HAP-1 (cell line): ENCODE measurements at places on chromosomes 7 and 10.
A peak's percentile ranks its signal among the peaks of the same experiment; 100 is the strongest.

GRCh38 chr7:34425194-34425593 lies 232.8 kb upstream of the NPSR1 start:
- no peak for DNase-seq

- DNase-seq = no peak
These were observed 147.1 kb upstream of the ASAH2 start for GRCh38 chr10:50398381-50398780.

GRCh38 chr7:126378642-126379041 lies 874.1 kb downstream of the GRM8 start:
- DNase-seq = no peak

DNA sequence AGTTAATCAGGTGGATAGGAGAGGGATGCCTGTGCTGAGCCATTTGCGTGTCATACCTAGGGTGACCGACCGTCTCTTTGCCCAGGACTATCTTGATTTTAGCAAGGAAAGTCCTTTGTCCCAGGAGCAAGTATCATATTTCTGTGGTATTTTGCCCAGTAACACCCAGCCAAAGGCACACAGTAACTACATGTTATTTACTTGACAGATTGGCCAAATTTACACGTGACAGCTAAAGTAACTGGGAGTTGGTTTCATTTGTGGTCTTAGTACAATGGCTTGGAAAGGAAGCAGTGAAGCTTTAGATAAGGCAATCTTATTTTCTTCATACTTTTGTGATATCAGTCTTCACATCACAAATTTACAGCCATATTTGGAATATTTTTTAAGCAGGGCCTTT lies 142.1 kb downstream of the JCAD start:
- DNase-seq = no peak

DNA sequence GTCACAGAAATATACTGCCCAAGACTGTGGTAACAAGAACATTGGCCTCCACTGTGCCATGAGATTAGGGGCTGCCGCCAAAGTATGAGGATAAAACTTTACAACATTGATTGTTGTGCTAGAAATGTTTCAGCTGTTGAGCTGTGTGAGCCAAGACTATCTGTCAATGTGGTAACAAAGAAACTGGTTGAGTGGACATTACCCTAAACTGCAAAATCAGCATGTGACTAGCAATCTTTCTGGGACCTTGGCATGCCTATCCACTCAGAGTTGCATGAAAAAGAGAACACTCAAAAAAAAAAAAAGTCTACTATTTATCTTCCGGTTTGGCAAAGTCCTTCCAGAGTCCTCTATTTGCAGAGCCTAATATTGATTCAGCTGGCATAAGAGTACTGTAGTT lies 605.6 kb upstream of the CNTNAP2 start:
- no peak for DNase-seq

- peak; percentile 28 for DNase-seq
These were observed 148.6 kb downstream of the IMMP2L start for GRCh38 chr7:111413739-111414138.

DNA sequence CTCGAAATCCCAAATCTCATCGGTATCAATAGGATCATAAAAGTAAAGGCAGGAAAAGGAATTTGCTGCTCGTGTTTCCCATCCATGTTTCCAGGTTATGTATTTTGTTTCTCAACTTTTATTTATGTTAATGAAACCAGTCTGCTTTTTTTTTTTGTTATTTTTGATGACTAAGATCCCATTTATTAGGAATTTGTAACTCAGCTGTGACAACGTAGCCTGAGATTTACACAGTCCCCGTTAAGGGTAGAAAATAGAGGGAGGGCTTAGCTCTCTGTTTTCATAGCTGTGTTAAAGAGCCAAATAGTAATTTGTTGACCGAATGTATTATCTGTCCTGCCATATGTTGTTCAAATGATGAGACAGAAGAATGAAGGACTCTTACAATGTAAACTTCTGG lies 164.0 kb downstream of the MGMT start:
- DNase-seq = no peak

DNA sequence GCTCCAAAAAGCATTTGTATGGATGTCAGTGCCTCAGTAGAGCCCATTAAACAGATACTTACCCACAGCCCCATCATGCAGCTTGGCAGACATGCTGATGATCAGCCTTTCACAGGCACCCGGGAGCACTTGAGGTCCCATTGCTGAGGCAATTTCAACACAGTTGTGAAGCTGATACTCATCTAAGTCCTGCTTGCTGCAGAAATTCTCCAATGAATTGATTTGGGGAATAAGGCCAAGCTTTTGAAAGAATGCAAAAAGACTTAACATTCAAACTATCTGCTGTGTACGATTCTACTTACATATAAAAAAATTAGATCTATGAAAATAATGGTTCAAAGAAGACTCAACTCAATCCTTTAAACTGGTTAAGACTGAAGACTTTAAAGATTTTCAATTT lies 60.5 kb downstream of the LAMB4 start:
- DNase-seq = no peak

- no peak for DNase-seq
These were observed 97.1 kb downstream of the AGMO start for GRCh38 chr7:15464667-15465121.

DNA sequence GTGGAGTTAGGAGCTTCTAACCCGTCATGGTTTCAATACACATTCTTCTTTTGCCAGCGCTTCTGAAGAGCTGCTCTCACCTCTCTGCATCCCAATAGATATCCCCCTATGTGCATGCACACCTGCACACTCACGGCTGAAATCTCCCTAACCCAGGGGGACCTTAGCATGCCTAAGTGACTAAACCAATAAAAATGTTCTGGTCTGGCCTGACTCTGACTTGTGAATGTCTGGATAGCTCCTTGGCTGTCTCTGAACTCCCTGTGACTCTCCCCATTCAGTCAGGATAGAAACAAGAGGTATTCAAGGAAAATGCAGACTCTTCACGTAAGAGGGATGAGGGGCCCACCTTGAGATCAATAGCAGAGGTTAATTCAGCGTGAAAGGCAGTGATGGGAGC lies 22.4 kb downstream of the PRSS2 start:
- DNase-seq = no peak

GRCh38 chr7:99644431-99644830 lies 27.7 kb downstream of the ZSCAN25 start:
- DNase-seq = no peak

- no peak for DNase-seq
These were observed 489.2 kb upstream of the ZMIZ1 start for GRCh38 chr10:78579576-78579975.

DNA sequence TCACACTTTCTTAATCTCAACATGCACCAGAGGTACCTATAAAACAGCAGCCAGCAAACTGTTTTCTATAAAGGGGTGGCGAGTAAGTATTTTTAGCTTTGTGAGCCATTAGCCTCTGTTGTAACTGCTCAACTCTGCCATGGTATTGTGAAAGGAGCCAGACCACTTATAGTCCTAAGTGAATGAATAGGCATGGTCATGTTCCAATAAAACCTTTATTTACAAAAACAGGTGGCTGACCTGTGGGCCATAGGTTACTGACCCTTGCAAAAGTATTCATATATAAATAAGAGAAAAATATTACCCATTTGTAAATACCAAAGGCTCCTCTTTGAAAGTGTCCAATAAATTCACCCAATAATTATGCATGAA lies 50.3 kb downstream of the ICA1 start:
- DNase-seq = no peak

- no peak for DNase-seq
These were observed 566.0 kb downstream of the SUGCT start for GRCh38 chr7:40700653-40701421.

- DNase-seq = no peak
These were observed 48.0 kb upstream of the DAGLB start for GRCh38 chr7:6495597-6496262.

DNA sequence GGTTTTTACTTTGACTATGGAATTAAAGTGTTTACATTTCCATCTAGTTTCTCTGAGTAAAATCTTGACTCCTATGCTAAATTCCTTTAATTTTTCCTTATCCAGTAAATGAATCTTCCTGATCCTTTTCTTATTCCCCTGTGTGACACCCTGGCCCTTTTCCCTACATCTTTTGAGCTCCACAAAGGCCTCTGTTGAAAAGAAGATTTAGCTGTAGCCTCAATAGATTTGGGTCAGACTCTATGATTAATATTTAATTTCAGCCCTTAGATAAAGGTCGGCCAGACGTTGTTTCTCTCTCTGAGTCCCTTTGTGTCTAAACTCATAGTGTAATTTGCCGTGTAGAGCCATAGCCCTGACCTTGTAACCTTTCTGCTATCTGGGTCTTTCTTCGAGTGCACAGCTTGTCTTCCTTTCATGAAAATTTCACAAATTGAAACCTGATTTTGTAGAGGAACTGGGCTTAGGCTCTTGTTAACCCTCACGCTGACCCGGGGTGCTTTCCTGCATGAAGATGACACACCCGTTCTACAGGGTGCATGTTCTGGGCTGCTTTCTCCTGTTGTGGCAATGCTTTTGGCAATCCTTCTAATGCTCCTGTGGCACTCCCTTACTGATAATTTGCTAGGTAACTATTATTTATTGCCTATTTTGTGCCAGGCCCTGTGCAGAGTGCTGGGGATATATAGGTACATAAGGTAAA lies 21.2 kb downstream of the LSMEM1 start:
- no peak for DNase-seq

- no peak for DNase-seq
These were observed 64.0 kb downstream of the PRR15 start for GRCh38 chr7:29627631-29628030.

- no peak for DNase-seq
These were observed 101.6 kb downstream of the OTUD1 start for GRCh38 chr10:23540401-23541030.

- DNase-seq = no peak
These were observed 114.4 kb upstream of the GLI3 start for GRCh38 chr7:42351316-42351935.

- no peak for DNase-seq
These were observed 30.4 kb downstream of the LRRC4 start for GRCh38 chr7:128000854-128001265.

- no peak for DNase-seq
These were observed 20.3 kb downstream of the BMS1 start for GRCh38 chr10:42802876-42803275.

DNA sequence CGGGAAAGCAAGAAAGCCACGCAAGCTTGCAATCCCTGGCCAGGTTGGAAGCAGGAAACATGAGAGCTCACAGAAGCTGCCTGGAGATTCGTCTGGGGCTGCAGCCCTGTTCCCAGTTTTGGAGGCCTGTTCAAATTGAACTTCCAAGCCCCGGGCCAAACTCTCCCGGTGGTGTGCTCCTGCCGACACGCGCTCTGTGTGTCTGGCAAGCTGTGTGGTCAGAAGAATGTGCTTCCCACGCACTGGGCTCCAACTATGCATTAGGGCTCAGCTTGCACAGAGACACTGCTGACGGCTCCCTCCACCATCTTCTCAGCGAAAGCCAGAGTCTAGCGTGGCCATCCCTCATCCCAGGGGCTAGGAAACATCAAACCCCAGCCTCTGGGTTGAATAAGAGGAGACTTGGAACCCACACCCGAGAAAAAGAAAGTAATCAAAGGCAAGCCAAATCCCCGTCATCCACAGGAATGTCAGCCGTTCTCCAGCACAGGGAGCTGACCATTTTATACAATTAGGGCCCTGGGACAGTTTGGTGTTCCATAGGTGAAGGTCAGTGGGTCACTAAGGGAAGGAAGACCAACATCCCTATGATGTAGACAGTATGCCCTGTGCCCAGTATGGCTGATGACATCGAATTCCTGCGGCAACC lies 107.2 kb downstream of the FGFR2 start:
- no peak for DNase-seq

- DNase-seq = peak; percentile 91
These were observed 104.1 kb downstream of the EVX1 start for GRCh38 chr7:27346531-27347275.

- no peak for DNase-seq
These were observed 110.3 kb downstream of the LRRC4 start for GRCh38 chr7:127920787-127921438.

DNA sequence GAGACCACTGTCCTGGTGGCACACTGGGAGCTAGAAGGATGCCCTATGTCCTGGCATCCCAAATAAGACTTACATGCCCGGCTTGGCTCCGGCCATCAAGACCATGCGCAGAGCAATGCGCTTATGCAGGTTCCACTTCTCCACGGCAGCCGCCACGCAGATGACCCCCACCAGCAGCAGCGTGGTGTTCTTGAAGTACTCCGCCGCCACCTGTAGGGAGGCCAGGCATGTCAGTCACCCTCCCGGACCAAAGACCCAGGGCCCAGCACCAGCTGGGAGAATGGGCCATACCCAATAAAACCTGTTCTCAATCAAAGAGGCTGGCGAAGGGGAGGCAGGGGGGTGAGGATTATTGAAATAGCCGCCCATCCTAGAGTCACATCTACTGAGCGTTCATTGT lies 19.9 kb downstream of the SLC13A4 start:
- DNase-seq = no peak

- no peak for DNase-seq
These were observed 25.9 kb downstream of the ST8SIA6 start for GRCh38 chr10:17428351-17429097.

DNA sequence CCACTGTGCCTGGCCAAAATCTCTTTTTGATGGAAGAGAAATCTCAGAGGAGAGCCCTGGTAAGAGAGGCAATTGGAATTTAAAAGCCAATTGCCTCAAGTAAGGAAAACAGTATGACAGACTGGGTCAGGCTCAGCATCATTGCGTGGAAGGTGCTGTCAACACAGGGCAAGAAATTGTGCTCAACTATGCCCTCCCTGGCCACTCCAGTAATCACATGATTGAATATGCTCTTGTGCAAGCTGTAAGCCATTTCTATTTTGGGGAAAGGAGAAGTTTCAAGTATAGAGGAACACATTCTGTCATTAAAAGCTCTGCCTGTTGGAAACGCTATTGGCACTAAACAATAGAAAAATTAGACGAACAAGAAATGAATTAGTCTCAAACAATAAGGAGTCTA lies 1127.7 kb downstream of the REEP3 start:
- peak; percentile 24 for DNase-seq

GRCh38 chr7:97017192-97018125 lies 7.2 kb downstream of the DLX5 start:
- DNase-seq = no peak

DNA sequence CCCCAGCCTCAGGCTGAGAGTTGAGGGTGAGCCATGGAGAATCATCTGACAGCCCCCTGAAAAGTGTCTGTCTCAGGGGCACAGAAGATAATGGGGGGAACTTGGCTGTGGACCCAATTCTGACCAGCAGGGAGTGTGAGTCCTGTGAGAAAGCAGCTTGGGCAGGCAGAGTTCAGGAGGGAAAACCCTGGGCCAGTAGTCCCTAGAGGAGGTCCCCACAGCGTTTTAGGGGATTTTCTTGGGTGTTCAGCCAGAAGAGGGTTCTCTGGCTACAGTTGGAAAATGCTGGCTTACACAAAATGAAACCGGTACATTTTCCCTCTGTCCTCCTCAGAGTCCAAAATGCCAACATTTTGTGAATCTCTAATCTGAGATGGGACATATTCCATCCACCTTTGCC lies 35.8 kb upstream of the TRIM8 start:
- DNase-seq = no peak

GRCh38 chr10:22648547-22648961 lies 65.8 kb downstream of the PIP4K2A start:
- no peak for DNase-seq

GRCh38 chr7:140260352-140261104 lies 83.7 kb upstream of the KDM7A start:
- peak; percentile 72 for DNase-seq
